ENCODE measurements at places on chromosomes 3 and 15.

DNA sequence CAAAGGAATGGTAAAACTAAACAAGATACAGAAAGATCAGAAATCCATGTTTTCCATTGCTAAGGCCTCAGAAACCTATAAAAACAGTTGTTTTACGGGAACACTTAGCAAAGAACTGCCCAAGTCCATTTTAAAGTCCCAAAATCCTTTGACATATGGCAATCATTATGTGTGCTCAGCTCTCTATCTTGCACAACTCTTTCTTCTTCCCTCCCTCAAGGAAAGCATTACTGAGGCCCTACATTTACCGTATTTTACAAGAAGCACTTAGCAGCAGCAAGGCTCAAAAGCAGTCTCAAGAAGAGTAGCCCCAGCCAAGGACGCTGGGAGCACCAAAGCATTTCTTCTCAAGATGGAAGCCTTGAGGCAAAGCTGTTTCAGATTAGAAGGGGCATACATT lies 169.6 kb upstream of the LRTM1 start:
- no peak for DNase-seq

DNA sequence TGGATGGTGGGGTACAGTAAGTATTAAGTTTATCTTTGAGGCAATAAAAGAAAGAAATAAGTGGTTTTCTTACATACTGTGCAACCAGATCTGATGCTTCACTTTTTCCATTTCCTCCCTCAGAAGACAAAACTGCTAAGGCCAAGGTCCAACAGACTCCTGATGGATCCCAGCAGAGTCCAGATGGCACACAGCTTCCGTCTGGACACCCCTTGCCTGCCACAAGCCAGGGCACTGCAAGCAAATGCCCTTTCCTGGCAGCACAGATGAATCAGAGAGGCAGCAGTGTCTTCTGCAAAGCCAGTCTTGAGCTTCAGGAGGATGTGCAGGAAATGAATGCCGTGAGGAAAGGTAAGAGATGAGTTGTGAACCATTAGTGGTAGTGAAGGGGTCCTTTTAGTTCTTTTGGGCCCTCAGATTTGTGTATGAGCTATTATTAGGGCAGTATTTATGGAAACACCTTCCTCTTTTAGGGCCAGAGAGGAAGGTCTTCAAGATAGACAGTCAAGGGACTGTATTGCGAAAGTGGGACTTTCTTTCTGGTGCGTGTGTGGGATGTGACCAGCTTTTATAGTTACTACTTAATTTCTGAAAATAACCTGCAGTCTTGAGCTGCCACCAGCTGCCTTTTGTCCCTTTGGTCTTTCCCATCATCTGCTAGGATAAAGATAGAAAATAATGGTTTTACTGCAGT lies 4.6 kb downstream of the ALAS1 start:
- DNase-seq = peak; percentile 22

DNA sequence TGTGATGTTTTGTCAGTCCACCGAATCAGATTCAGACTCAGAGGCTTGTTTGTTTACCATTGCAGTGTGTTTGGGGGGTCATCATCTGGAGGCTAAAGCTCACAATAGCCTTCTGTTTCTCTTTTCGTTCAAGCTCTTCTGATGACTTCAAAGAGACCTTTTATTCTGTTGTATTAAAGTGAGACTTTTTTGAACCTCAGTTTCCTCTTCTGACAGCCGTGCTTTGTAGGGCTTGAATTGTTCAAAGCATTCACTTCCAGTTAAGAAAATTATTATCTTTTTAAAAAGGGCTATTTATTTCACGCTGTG lies 1.3 kb downstream of the PXK start:
- DNase-seq = no peak

GRCh38 chr3:67614195-67614594 lies 40.2 kb downstream of the SUCLG2 start:
- no peak for DNase-seq

DNA sequence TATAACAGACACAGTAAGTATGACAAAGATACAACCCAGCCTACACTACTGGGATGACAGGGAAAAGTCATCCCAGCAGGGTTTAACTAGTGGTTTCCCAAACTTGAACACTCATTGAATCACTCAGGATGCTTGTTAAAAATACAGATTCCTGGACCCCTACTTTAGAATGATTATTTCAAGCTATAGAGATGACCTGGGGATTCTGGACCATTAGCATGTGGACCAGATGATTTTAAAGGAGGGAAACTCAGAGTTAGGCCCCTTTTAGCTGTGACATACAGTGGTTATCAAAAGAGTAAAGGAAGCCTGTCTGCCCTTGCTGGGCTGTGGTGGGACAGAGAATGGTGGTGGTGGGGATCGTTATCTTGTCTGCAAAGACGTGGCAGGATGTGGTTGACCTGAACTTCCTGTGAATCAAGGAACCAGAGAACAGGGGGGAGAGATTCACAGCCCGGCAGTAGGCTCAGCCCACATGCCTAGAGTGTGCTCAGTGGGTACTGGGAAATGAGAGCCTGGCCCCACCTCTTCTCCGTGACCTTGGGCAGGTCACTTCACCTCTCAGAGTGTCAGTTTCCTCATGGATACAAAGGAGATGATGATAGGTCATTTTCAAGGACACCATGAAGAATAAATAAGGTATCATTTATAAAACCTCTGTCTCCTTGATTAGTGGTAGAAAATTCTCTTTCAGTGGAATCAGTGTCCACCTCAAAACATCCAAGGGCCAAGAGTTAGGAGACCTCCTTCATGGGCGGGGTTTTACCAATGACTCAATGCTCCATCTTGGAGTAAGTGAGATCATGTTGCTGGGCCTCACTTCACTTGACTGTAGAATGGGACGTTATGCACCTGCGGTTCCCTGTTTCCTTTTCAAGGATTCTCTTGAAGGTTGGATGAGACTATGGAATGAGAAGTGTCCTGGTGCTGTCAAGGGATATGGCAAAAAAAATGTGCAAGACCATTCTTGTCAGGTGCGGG lies 306.5 kb downstream of the RPLP1 start:
- no peak for DNase-seq

GRCh38 chr3:50125541-50126286 lies 29.4 kb upstream of the SEMA3F start:
- DNase-seq = no peak

DNA sequence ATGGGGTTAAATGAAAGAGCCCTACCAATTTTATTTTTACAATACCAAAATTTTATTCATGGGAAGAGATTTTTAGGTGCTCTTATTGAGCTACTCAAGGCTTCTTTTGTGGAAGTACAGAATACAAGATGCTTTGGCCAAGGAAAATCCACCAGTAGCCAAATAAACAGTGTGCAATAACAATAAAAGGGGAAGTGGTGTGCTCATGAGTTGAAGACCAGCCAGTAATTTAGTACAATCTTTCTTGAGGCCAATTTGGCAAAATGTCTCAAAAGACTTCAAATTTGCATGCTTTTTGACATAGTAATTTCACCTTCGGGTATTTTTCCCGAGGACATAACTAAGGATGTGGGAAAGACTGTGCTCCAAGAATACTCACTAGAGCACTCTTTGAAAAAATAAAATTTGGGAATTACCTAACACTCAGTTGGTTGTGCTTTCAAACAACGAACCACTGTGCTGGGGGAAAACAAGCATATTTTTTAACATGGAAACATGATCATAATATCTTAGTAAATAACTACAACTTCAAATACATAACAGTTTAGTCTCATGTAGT lies 294.0 kb downstream of the DIPK2A start:
- DNase-seq = no peak

DNA sequence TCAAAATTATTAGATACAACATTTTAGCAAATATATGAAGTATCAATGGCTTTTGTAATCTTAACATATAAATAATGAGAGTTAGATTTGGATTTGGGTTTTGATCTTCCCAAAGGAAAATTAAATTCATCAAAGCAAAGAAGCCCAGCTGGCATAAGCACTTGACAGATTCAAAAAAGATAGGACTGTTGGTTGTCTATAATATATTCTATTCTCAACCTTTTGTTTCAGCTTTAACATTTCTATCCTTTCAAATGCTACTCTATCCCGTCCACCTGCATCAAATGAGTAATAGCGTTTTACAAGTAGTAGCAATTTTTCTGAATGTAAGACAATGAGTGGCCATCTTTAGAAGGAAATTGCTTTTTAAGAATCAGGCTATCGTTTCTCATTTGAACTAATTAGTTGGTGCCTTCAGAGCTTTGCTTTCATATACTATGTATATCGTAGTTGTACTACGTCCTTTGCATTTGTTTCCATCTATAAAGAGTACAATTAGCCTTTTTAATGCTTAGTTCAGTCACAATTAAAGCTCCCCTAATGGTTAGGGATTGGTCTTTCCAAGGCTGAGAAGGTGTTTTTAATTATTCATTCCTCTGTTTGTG lies 278.0 kb downstream of the UBE2E2 start:
- DNase-seq = no peak

GRCh38 chr15:27694506-27695087 lies 404.5 kb downstream of the OCA2 start:
- no peak for DNase-seq

GRCh38 chr15:88835646-88836045 lies 32.4 kb downstream of the ACAN start:
- no peak for DNase-seq

- DNase-seq = peak; percentile 9
These were observed 83.0 kb downstream of the CRYGS start for GRCh38 chr3:186461141-186461540.

DNA sequence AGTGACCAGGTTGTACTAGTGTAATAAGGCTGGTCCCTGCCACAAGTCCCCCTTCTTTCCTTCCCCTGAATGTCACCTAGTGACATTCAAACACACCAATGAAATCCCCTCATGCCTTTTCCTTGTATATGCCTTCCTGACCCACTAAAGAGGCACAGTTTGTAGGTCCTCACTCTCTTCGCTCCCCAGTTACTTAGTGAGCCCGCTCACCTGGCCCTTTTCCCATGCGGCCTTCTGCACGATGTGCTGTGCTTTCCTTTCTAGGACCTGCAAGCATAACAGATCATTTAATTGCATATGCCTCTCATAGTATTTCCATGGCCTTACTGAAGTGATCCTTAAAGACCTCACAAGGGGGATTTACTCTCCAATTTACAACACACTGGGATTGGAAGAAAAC lies 146.3 kb downstream of the THRB start:
- no peak for DNase-seq

GRCh38 chr3:116339441-116340028 lies 105.8 kb downstream of the LSAMP start:
- DNase-seq = no peak

DNA sequence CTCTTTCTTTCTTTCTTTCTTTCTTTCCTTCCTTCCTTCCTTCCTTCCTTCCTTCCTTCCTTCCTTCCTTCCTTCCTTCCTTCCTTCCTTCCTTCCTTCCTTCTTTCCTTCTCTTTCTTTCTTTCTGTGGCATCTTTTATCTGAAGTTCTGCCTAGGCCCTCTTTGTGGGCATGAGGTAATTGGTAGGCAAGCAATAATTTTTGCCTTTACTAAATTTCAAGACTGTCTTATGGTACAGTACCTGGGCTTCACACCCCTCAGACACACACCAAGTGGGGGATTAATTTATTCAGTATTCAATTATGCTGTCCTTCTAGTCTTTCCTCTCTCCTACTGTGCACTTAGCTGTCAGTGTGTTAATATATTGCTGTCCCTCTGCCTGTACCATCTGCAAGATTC lies 155.5 kb downstream of the OXSM start:
- DNase-seq = no peak

GRCh38 chr3:78390221-78390620 lies 1350.3 kb downstream of the ROBO2 start:
- DNase-seq = no peak

GRCh38 chr15:61425934-61426333 lies 196.8 kb upstream of the RORA start:
- DNase-seq = no peak

GRCh38 chr3:189871418-189871817 lies 240.2 kb downstream of the TP63 start:
- DNase-seq = no peak

GRCh38 chr3:50551681-50552435 lies 15.7 kb downstream of the C3orf18 start:
- DNase-seq = no peak

DNA sequence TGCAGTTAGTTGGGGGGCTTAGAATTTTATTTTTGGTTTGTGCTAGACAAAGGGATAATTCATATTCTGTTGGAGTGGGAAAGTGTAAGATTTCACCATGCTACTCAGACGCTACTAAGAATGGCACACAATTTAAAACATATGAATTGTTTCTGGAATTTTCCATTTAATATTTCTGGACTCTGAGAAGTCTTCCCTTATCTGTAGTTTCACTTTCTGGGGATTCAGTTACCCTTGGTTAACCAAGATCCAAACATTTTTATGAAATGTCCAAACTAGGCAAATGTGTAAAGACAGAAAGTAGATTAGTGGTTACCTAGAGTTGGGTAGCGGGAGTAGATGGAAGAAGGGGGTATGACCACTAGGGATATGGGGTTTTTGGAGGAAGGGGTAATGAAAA lies 53.1 kb downstream of the TCF12 start:
- no peak for DNase-seq

- no peak for DNase-seq
These were observed 58.2 kb upstream of the CMTM8 start for GRCh38 chr3:32180141-32180784.

DNA sequence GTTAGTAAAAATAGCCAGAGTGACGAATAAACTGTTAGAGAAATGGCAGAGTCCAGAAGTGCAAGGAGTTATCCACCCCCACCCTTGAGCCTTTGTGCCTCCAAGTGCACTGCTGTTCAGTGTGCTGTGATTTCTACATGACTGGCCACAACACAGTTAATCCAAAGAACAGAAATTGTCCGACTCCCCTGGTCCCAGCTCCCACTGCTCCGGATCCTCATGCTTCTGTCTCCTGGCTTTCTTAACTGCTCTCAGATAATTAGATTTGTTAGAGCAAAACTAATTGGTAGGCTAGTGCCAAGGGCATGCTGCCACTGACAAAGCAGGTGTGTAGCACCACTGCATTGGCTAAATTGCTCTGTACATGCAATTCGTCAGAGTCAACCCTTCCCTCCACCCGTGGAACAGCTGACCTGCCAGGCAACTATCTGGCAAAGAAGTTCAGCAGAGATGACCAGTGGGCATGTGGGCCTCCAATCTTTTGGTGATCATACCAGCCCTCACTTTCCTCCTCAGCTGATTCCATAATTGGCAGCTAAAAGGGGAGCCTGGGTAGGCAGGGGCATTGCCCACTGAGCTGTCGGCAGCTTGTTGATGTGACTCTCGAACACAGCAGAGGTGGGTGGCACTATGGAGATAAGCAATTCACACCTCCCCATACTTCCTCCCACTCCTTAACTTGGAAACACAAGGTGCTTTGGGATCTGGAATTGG lies 18.9 kb upstream of the ACAP2 start:
- no peak for DNase-seq

GRCh38 chr15:68603951-68604350 lies 25.2 kb downstream of the CORO2B start:
- no peak for DNase-seq

- no peak for DNase-seq
These were observed 194.8 kb downstream of the SLC9A9 start for GRCh38 chr3:143653493-143653892.

Measured in trophoblast cell (in vitro differentiated cells and primary cell).